ENCODE measurements at places on chromosomes 1 and 21. TPM values are rescaled to one million over a fixed set of nuclear protein-coding genes. Genes with fewer than 3 reads are reported as not detected.

PDZK1IP1 gene
- not detected for total RNA-seq

ATP1A4 gene
- total RNA-seq = 0.35 TPM

TEX38 gene
- not detected for total RNA-seq

SPATA21 gene
- not detected for total RNA-seq

SLC44A5 gene
- 9.7 TPM for total RNA-seq

SPRR2F gene
- total RNA-seq = not detected

GRCh38 chr1:183778045-183778444 lies 26.9 kb upstream of the RGL1 start:
- no peak for DNase-seq
- H3K4me1 ChIP-seq = peaks cover 10% of the 10 kb centered on the region
- peaks cover 26% of the 10 kb centered on the region for H3K36me3 ChIP-seq
- H3K27me3 ChIP-seq = no peaks in the 10 kb centered on the region

DNA sequence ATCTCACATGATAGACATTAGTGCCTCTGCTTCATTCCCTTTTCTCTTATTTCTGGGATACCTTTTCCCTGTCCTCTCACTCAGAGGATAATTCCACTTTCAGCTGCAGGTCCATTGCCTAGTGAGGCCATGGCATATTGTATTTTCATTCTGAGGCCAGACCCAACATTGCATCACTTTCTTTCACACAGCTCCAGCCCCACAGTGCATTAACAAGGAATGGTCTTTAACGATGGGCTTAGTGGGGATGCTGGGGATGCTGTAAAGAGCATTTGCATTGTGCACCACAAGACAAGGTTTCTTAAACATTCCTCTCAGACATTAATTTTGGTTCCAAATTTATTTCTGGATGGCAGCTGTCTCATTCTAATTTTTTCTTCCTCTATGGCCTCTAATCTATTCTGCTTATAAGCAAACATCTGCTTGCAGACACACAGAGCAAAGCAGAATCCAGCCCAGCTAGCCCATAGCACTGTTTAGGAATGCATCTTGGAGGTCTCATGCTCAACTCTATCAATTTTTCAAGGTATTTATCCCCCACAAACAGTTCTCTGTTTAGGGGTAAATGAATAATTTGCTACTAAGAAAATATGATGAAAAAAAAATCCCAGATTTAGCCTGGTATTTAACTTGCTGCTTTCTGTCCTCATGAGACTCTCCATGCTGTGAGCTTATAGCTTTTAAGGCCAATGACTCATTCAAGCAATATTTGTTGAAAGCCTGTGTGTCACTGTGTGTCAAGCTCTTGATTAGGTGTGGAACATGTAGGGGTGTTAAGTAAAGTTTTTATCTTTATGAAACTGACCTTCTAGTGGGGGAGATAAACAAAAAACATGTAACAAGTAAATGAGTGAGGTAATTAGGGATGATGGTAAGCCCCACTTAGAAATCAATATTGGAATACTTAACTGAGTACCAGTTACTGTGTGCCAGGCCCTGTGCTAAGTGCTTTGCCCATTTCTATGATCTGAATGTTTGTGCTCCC lies 44.5 kb upstream of the CCDC190 start:
- H3K36me3 ChIP-seq = no peaks in the 10 kb centered on the region
- no peak overlapping the region for H3K4me3 ChIP-seq
- H3K27ac ChIP-seq = no peak overlapping the region
- no peaks in the 10 kb centered on the region for H3K4me1 ChIP-seq

- H3K27me3 ChIP-seq = no peaks in the 10 kb centered on the region
- peaks cover 8% of the 10 kb centered on the region for H3K4me1 ChIP-seq
- no peak overlapping the region for H3K4me3 ChIP-seq
Measured at GRCh38 chr1:67679691-67680090, 5.3 kb upstream of the GADD45A start.

- H3K4me1 ChIP-seq = no peaks in the 10 kb centered on the region
- H3K36me3 ChIP-seq = no peaks in the 10 kb centered on the region
- no peak overlapping the region for H3K27ac ChIP-seq
- peaks cover 6% of the 10 kb centered on the region for H3K27me3 ChIP-seq
- H3K4me3 ChIP-seq = no peak overlapping the region
- DNase-seq = no peak
Measured at GRCh38 chr1:241800640-241801039, 47.4 kb upstream of the EXO1 start.

DNA sequence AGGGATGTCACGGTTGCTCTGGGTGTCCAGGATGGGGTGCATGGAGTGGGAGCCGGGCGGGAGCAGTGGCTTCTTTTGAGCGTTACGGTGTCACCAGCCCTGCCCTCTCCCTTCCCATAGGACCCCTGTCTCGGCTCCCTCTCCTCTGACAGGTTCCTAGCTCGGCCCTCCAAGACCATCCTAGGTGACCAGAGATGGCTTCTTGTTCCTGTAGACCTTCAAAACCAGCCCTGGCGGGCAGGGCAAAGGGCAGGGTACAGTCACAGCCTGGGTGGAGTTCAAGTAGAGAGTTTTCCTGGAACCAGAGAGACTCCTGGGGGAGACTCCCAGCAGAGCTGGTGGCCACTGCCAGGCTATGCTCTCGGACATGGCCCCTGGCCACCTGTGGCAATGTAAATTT lies 345.6 kb upstream of the AJAP1 start:
- H3K27ac ChIP-seq = no peak overlapping the region
- no peak overlapping the region for H3K4me3 ChIP-seq
- no peaks in the 10 kb centered on the region for H3K27me3 ChIP-seq
- no peak for DNase-seq

GRCh38 chr1:179995576-179995975 lies 41.0 kb downstream of the CEP350 start:
- DNase-seq = no peak
- H3K4me1 ChIP-seq = no peaks in the 10 kb centered on the region
- peaks cover 15% of the 10 kb centered on the region for H3K36me3 ChIP-seq
- no peak overlapping the region for H3K4me3 ChIP-seq
- H3K27me3 ChIP-seq = no peaks in the 10 kb centered on the region
- no peak overlapping the region for H3K27ac ChIP-seq

DNA sequence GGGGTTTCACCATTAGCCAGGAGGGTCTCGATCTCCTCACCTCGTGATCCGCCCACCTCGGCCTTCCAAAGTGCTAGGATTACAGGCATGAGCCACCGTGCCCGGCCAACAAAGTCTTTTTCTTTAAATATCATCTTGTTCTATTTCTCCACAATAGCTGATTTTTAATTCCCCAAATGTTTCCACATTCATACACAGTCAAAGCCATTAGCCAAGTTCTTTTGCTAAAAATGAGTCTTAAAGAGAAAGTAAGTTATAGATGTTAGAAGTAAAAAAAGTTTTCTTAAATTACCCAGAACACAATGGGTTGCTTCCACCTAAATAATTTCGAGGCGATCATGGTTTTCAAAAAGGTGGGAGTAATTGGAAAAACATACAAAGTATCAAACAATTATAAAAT lies 30.6 kb downstream of the C2CD2 start:
- H3K4me1 ChIP-seq = peaks cover 15% of the 10 kb centered on the region
- H3K27ac ChIP-seq = no peak overlapping the region
- no peak overlapping the region for H3K4me3 ChIP-seq
- no peak for DNase-seq

GRCh38 chr1:205041998-205042910 lies 758 bp upstream of the CNTN2 start:
- H3K36me3 ChIP-seq = no peaks in the 10 kb centered on the region
- peaks cover 75% of the 10 kb centered on the region for H3K27me3 ChIP-seq
- DNase-seq = no peak
- H3K4me3 ChIP-seq = no peak overlapping the region

GRCh38 chr21:45204395-45204794 lies 83.3 kb downstream of the POFUT2 start:
- H3K4me3 ChIP-seq = no peak overlapping the region
- H3K36me3 ChIP-seq = no peaks in the 10 kb centered on the region
- no peak for DNase-seq
- H3K27me3 ChIP-seq = no peaks in the 10 kb centered on the region

GRCh38 chr1:10694274-10694632 lies 102.2 kb downstream of the CASZ1 start:
- peak overlapping the region; percentile 77 for H3K4me3 ChIP-seq
- H3K36me3 ChIP-seq = no peaks in the 10 kb centered on the region
- H3K27ac ChIP-seq = no peak overlapping the region
- peaks cover 20% of the 10 kb centered on the region for H3K4me1 ChIP-seq

DNA sequence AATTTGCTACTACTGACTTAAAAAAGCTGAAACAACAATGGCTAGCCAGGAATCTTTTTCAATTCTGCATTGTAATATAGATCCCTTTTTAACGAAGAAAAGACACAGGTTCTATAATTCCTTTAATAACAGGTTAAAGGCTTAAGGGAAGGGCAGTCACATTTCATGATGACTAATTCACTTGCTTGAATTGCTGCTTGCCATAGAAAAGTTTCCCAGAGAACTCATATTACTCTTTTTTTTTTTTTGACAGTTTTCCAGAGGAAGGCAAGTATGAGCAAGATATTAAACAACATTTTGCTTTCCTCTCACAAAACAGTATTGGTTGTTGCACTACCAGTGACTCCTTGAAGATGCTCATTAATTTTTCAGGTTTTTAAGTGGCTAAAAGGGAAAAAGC lies 60.9 kb downstream of the IL23R start:
- no peak for DNase-seq
- no peak overlapping the region for H3K27ac ChIP-seq
- H3K27me3 ChIP-seq = no peaks in the 10 kb centered on the region
- H3K4me1 ChIP-seq = no peaks in the 10 kb centered on the region

DNA sequence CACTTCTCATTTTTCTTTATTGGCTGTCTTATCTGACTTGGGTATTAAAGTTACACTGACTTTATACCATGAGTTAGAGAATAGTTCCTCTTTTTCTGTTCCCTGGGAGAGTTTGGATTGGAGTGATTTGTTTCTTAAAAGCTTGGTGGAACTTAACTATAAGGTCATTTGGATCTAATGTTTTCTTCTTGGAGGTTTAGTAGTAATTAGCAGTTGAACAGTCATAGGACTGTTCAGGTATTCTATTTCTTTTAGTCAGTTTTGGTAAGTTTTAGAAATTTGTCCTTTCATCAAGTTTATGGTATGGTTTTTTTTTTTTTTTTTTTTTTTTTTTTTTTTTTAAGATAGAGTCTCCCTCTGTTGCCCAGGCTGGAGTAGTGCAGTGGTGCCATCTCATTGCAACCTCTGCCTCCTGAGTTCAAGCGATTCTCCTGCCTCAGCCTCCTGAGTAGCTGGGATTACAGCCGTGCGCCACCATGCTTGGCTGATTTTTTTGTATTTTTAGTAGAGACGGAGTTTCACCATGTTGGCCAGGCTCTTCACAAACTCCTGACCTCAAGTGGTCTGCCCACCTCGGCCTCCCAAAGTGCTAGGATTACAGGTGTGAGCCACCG lies 6.3 kb downstream of the TTC3 start:
- peak overlapping the region; percentile 21 for H3K4me3 ChIP-seq
- no peaks in the 10 kb centered on the region for H3K27me3 ChIP-seq
- H3K27ac ChIP-seq = no peak overlapping the region
- H3K4me1 ChIP-seq = peaks cover 34% of the 10 kb centered on the region

DNA sequence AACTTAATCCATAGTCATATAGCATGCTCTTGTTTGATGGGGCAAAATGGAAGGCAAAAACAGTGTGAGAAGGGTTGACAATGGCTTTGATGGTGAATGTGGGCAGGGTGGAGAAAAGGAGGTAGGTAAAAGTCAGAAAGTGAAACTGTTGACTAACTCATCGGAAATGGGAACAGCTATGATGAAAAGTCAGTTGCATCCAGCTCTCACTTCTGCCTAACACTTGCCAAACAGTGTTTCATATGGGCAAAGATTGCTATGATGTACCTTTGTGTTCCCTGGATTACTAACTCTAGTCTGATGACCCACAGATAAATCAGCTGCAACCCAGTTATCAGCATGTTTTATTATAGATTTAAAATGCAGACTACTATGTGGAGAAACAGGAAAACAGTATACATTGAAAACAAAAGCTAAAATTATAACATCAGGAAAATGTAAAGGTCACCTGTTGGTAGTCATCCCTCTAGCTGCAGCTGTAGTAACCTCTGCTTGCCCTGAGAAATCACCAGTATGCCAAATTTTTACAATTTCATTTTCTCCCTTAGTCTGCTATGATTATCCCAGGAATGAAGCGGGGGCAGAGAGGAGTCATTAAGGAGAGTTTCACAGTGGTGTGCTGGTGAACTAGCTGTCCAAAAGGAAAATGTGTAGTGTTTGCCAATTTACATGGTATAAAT lies 11.7 kb downstream of the TNFSF18 start:
- H3K36me3 ChIP-seq = no peaks in the 10 kb centered on the region
- H3K4me1 ChIP-seq = no peaks in the 10 kb centered on the region
- no peak overlapping the region for H3K27ac ChIP-seq
- H3K4me3 ChIP-seq = no peak overlapping the region
- DNase-seq = no peak

DNA sequence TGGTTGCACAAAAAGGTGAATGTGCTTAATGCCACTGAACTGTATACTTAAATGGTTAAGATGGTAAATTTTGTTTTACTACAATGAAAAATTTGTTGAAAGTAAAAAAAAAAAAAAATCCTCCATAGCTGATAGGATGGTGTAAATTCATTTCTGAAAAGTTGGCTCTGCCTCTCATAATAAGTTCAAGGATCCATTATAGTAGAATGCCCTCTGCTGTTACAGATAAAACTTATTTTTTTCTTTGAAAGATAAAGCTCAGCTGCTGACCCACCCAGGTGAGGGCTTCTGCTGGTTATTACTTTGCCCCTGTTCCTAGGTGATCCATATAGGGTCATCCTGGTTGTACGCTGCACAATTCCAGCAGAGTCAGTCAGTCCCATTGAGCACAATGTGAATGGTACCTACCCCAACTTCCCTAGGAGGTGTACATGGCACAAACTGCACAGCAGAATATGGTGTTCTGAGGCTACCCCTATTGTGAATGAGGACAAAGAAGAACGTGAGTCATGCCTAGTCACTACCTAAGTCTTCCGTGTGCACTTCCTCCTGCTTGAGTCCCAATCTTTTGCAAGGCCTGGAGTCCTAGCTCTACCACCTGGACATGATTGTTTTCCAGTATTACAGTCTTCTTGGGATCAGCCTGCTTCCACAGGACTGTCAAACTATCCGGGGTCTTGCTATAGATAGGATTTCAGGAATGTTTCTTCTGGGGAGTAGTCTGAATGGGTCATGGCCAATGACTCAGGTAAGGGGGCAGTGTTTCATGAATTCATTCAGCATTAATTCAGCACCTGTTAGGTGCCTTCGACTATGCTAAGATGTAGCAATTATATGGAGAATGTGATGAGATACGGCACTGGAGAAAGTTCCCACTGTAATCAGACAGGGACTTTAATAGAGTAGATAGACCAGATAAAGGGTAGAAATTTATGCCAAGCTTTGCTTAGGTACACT lies 20.8 kb upstream of the CD5L start:
- H3K27ac ChIP-seq = no peak overlapping the region
- no peaks in the 10 kb centered on the region for H3K36me3 ChIP-seq
- H3K27me3 ChIP-seq = peaks cover 34% of the 10 kb centered on the region

Data from neural crest cell (in vitro differentiated cells).